ENCODE measurements at places on chromosomes 11 and 22. TPM values are rescaled to one million over a fixed set of nuclear protein-coding genes. Genes with fewer than 3 reads are reported as not detected.
A peak's percentile ranks its signal among the peaks of the same experiment; 100 is the strongest.

DNA sequence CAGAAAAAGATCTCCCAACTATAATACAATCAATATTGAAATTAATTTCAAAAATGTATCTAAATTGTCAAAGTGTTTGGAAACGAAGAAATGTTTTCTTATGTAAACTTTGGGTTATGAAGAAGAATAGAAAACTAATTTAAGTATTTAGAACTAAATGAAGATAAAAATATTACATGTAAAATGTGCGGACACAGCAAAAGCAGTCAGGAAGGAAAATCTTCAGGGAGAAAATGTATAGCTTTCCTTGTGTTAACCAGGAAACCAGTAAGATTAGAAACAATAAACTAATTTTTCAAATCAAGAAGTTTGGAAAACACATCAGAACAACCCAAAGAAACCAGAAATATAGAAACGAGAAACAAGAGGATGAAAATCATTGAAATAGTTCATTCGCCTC is 466.5 kb downstream of the BRD1 start:
- no peak for DNase-seq

- DNase-seq = no peak
These were observed 534.2 kb downstream of the TBC1D22A start for GRCh38 chr22:47296405-47297260.

The GP1BB gene
- total RNA-seq = 1.2 TPM

DNA sequence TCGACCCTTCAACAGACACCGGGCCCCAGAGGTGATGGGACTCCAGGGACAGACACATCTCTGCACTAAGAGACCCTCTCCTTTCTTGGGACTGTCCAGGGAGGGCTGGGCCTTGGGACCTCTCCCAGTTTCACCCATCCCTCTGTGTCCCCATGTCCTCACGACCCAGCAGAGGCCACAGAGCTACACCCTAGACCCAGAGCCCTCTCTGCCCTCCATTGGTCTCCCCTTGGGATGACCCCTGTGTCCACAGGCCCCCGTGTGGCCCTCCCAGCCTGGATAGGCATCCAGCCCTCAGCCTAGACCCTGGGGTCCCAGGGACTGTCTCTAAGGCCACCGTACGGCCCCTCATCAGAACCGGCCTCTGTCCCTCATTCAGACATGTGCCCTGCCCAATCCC is 7.5 kb upstream of the DRICH1 start:
- DNase-seq = no peak

GRCh38 chr11:113106507-113106906 is 145.3 kb downstream of the NCAM1 start:
- DNase-seq = no peak

The OSBPL5 gene
- 10.9 TPM for total RNA-seq

- DNase-seq = peak; percentile 75
These were observed 38.7 kb upstream of the TTC36 start for GRCh38 chr11:118488480-118489109.

DNA sequence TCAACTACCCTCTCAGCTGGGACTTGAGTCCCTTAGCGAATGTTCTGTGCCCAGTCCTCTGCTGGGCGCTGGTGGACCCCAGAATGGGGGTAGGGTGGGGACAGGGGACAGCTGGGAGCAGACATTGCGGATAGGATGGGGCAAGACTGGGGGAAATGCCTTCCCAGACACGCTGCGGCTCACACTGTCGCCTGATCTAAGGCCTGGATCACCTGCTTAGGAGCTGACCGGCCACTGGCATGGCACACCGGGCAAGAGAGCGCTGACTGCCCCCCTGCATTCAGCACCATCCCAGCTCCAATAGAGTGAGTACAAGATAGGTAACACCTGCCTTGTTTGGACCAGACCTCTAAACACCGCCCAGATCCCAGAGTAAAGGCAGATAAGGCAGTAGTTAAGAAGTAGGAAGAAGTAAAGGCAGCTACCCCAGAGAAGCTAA is 1.4 kb downstream of the ARVCF start:
- peak; percentile 14 for DNase-seq

The GAB4 gene
- not detected for total RNA-seq

The POU2AF2 gene
- total RNA-seq = 0.28 TPM

- no peak for DNase-seq
These were observed 661.9 kb downstream of the CNTN5 start for GRCh38 chr11:99682646-99683045.

GRCh38 chr11:33773404-33773986 is 825 bp downstream of the FBXO3 start:
- no peak for DNase-seq

The AP1B1 gene
- 49.9 TPM for total RNA-seq

DNA sequence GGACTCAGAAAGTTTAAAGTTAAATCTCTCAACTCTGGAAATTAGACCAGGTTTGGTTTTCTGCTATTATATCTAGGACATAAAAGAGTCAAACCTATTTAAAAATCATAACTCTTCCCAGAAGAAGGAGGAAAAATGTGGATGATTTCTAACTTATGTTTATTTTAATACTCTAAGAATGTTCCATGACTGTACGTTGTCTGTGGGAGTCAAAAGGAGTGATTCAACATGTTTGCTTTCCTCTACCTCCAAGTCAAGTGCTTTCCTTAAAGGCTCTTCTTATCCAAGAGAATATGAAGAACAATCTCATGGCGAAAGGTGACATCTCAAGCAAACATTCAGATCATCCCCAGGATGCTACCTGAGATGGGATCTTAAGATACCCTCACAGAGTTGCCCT is 21.6 kb downstream of the OR51E1 start:
- no peak for DNase-seq

DNA sequence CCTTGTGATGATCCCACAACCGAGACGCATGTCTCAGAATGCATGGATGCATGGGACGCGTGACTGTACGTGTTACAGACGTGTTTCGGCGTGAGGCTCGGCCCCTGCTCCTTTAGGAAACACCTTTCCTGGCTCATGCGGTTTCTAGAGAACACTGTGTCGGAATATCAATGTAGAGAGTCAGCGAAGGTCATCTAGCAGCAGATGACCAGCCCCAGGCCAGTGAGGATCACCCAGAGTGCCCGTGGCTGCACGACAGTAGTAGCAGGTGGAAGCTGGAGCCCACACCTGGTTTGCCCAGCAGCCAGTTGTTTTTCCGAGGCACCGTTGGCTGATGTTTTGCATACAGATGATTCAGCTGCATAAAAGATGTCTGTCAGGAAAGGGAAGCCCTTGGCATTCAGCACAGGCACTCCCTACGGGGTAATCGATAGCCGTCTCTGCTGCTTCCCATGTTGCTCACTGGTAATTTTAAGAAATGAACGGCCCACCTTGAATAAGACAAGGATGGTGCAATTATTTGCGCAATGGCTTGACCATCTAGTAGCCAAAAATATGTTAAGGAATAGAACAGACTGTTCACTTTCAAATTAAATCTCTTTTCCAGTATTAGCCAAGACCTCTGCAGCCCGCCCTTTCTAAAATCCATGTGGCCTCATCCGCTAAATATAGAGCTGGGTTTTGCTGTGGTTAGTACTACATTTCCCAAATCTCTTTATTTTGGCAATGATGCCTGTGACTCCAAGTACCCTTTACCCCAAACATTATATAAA is 1.1 kb upstream of the CLTCL1 start:
- peak; percentile 48 for DNase-seq

DNA sequence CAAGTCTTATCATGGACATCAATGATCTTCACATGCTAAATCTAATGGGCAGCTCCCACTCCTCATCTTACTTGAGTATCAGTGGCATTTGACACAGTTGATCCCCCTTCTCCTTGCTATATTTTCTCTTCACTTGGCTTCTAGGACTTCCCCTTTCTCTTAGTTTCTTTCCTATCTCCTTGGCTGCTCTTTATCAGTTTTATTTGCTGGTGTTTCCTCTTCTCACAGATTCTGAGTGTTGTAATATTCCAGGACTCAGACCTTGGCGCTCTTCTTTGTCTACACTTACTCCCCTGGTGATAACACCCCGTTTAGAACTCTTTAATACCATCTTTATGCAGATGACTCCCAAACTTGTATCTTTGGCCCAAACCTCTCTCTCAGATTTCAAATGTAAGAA is 33.9 kb upstream of the RASSF10 start:
- DNase-seq = no peak

The SPTBN2 gene
- total RNA-seq = 32.6 TPM

DNA sequence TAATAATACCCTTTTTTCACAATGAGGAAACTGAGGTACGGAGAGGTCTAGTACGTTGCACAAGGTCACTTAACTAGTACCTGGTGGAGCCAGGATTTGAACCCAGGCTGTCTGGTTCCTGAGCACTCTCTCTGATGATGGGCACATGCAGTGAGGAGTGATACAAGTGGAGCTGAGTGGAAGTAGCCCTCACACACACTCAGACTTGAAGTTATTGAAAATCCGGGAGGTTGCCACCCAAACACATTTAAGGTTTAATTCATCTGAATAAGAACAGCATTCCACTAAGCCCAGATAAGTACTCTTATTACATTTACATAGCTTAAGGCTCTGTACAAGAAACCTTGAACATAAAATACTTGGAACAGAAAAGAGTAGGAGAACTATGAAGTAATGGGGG is 4.8 kb downstream of the GRAP2 start:
- DNase-seq = no peak

DNA sequence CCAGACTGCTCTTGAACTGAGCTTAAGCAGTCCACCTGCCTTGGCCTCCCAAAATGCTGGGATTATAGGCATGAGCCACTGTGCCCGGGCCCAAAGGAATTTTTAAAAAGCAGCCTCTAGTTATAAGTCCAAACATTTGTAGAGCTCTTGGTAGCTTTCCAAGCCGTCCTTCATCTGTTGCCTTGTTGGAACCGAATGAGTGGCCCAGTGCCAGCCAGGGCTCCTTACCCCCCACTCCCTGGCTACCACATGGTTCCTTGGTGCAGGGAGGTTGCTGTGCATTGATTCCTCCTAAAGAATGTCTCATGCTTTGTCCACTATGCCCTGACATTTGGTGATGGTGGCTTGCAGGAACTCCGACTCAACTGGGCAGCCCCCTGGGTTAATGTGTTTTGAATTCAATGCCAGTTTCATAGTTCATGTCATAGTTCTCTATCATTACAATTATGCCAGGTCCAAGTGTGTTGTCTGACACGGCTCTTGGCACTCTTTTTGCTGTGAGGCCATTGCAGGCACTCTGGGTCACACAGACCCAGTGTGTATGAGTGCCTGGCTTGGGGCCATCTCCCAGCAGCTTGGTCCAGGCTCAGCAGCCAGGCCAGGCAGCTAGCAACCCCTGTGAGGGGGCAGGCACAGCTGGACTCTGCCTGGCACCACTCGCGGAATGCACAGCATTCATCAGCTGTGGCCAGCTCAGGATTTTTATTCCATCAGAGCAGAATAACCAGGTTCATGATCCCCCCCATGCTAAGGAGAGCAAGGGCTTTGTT is 13.3 kb upstream of the MICALL1 start:
- peak; percentile 82 for DNase-seq

- DNase-seq = no peak
These were observed 14.2 kb downstream of the ATM start for GRCh38 chr11:108237058-108237481.

The MS4A6E gene
- total RNA-seq = not detected

- DNase-seq = no peak
These were observed 50.7 kb downstream of the TP53I11 start for GRCh38 chr11:44899959-44900358.

DNA sequence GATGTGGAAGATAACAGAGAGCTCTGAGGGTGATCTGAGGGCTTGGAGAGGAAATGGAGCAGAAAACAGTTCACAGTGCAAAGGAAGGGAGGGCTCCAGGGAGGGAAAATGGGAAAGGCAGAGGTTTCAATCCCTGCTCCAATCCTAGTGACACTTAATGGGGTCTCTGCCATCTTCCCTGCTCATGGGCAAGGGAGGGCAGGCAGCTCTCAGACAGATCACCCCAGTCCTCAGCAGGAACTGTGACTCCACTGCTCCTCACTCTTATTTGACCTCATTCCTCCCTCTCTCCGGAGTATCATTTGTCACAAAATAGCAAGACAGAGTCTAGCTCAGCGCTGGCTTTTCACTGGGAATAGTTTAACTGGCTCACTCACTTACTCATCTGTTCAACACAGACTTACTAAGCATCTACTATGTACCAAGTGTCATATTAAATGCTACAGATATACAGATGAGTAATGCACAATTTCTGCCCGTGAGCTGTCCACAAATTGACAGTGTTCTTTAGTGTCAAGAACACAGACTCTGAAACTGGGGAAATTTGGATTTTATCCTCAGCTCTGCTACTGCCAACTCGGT is 817.4 kb downstream of the OPCML start:
- DNase-seq = no peak

GRCh38 chr22:42068291-42068690 is 2.3 kb downstream of the NAGA start:
- DNase-seq = no peak

- DNase-seq = no peak
These were observed 287.4 kb downstream of the BRD1 start for GRCh38 chr22:49540084-49540912.

- no peak for DNase-seq
These were observed 11.2 kb upstream of the PPP2R1B start for GRCh38 chr11:111777094-111778046.

GRCh38 chr11:8841899-8842298 is 69.1 kb upstream of the AKIP1 start:
- no peak for DNase-seq

The SLC15A3 gene
- 14.4 TPM for total RNA-seq

GRCh38 chr11:11756718-11757117 is 85.1 kb upstream of the USP47 start:
- no peak for DNase-seq

The CARD18 gene
- not detected for total RNA-seq

GRCh38 chr11:2699531-2700414 is at the start of gene KCNQ1OT1:
Gene KCNQ1OT1, minus strand, starts transcription at chr11:2699994.
- peak; percentile 93 for DNase-seq

DNA sequence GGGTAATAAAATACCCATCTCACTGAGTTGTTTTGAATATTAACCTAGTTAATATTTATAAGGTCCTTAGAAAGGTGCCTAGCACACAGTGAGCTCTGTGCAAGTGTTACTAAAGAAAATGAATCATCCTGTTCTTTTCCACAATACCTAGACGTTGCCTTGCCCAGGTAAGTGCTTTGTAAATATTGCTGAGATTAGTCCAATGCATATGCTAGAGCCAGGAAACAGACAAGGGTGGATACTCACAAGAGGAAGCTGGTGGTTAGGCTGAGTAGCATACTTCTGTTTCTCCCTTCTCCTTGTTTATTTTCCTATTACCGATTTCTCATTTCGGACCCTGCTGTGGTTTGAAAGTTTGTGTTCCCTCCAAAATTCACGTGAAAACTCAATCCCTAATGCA is 58.1 kb upstream of the BARX2 start:
- DNase-seq = no peak

GRCh38 chr11:96045622-96046456 is 121.9 kb upstream of the MTMR2 start:
- DNase-seq = peak; percentile 36

The DLG2 gene
- 4.8 TPM for total RNA-seq

The OR4C5 gene
- not detected for total RNA-seq

Measured in pancreas (tissue), 10 donors.